Activated naive CD4-positive, alpha-beta T cell treated with Interleukin-2 at 50 U/mL for 16 hours (primary cell): ENCODE measurements at places on chromosomes 5 and 9.

DNA sequence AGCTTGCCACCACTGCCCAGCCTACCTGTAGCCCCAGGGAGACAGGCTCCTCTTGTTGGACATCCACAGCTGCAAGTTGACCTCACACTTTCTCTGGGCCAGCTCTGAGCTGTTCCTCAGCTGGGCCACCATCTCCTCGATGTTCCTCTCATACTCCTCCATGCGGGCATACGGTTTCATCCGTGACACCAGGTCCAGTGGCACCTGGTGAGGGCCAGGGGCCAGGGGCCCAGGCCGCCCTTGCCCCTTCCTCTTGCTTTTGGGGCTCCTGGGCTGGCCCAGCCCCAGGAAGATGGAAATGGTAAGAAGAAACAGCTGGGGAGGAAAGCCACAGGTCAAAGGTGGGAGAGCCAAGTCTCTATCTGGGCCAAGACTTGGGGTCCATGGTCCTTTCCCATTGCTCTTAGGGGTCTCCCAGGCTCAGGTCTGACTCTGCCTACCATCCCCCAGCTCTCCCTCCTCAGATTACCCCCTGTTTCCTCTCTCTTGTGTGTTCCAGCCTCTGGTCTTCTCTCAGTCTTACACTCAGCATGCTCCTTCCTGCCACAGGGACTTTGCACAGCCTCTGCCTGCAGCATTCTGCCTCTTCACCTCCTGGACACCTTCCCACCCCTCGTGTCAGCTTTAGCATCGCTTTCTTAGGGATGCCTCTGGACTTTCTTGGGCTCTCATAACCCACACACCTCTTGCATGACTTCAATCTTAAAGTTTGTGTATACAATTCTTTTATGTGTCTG lies 2.2 kb downstream of the IL17B start:
- no peak for DNase-seq

DNA sequence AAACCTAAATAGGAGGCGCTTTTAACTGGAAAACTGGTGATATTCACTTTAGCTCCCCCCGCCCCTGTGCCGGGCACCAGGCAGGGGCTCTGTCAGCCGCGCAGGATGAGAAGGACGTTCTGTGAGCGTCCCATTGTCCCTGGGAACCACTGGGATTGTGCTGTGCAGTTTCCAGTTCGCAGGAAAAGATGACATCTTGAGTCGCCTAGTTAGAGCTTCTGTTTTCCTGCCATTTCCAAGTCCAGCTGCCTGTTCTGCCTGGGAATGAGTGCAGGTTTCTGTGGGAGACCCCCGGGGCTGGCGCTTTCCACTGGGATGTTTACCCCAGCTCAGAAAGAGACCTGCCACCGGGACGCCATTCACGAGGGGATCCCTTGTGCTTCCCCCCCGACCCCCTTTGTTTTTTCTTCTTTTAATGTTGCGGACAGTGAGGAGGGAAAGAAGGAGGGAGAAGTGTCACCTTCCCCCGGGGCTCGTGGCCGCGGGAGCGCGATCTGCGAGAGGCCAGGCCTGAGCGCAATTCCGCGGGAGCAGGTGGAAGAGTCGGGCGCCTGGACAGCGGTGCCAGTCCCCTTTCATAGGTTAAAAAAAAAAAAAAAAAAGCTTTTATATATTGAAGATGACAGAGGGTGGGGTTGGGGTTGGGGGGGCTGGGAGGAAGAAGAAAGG lies 121.5 kb downstream of the RMI1 start:
- no peak for DNase-seq

DNA sequence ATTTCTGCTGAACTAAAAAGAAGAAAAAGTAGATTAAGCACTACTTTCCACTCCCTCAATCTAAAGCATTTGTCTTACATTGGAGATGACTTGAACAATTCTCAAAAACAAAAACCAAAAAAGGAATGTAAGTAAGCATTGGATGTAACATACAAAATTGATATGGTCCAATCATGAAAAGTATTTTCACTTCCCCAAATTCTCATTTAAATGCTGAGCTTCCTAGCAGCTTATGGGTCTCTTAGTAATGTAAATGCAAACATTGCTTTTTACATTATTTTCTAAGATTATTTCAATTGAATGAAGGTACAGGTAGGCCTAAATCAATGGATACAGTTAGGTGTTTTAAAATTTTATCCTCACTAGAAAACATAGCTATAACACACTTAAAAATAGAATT lies 20.0 kb downstream of the ANKH start:
- no peak for DNase-seq

GRCh38 chr5:155969537-155969936 lies 357.4 kb upstream of the SGCD start:
- DNase-seq: no peak

DNA sequence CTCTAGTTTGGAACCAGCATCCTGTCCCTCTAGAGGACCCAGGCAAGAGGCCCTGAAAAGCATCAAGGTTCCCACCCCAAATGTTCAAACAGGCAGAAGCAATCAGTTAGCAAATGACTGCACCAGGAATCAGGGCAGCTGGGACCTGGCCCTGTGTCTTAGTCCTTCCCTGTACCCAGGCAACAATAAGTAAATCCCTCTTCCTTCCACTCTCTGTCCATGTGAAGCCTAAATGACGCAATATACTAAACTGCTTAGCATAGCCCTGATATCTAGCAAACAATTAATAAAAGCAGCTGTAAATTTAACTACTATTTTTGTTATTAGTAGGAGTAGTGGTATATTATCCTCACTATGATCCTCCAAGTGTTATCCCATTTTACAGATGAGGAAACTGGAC lies 13.2 kb upstream of the ADRA1B start:
- no peak for DNase-seq

- DNase-seq: no peak
These were observed 125.9 kb downstream of the LHFPL2 start for GRCh38 chr5:78522476-78523260.

GRCh38 chr5:66012271-66012670 lies 85.9 kb downstream of the ERBIN start:
- DNase-seq: no peak

DNA sequence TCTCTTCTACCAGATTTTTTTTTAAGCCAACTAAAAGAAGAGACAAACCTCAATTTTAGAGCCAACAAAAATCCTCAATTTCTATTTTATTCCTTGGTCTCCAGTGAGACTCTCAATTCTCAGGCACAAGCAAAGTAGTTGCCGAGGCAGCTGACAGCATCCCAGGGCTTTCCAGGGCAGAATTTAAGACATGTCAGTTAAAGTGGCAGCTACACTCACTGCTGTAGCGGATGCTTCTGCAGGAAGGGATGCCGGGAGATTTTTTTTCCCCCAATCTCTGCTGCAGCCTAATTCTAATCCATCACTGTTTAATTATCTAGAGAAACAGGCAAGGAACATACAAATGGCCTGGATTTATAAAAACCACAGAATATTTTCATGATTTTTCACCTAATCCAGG lies 57.0 kb downstream of the TTC39B start:
- DNase-seq: no peak

DNA sequence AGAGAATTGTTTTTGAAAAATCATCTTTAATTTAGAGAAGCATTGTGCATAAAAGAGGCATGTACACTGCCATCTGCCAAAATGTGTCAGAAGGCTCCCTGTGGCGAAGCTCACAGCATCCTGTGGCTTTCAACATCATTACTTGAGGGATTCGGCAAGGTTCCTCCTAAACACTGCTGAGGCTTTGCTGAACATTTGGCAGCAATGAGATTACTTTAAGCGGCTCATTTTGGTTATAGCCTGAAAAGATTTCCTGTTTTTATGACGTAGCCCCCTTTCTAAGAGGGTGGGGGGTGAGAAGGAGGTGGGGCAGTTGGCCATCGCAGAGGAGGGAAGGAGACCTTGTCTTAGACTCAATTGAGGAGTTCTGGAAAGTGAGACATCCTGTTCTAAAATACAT lies 469.4 kb downstream of the RASEF start:
- no peak for DNase-seq

DNA sequence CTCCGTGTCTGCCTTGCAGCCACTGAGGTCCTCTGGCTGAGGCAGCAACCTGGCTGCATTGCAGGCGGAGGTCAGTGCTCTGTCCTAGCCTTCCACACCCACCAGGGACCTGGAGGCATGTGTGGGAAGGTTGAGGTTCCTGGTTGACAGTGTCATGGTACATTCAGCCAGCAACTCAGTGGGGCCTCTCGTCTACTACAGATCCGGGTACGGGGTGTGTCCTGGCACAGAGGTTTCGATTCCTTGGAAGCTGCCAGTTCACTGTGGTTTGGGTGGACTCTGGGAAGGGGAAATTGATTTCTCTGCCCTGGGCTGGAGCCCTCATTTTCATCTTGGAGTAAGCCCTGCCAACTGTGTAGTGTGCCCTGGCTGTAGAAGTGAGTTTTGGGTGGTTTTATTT lies 45.1 kb downstream of the PDE8B start:
- no peak for DNase-seq

- no peak for DNase-seq
These were observed 2085.7 kb upstream of the C9orf72 start for GRCh38 chr9:29659014-29659413.

- DNase-seq: no peak
These were observed 27.1 kb upstream of the VCAN start for GRCh38 chr5:83444445-83444844.

GRCh38 chr5:83388608-83389007 lies 82.9 kb upstream of the VCAN start:
- no peak for DNase-seq

GRCh38 chr5:71666321-71666720 lies 52.8 kb upstream of the CARTPT start:
- DNase-seq: no peak

DNA sequence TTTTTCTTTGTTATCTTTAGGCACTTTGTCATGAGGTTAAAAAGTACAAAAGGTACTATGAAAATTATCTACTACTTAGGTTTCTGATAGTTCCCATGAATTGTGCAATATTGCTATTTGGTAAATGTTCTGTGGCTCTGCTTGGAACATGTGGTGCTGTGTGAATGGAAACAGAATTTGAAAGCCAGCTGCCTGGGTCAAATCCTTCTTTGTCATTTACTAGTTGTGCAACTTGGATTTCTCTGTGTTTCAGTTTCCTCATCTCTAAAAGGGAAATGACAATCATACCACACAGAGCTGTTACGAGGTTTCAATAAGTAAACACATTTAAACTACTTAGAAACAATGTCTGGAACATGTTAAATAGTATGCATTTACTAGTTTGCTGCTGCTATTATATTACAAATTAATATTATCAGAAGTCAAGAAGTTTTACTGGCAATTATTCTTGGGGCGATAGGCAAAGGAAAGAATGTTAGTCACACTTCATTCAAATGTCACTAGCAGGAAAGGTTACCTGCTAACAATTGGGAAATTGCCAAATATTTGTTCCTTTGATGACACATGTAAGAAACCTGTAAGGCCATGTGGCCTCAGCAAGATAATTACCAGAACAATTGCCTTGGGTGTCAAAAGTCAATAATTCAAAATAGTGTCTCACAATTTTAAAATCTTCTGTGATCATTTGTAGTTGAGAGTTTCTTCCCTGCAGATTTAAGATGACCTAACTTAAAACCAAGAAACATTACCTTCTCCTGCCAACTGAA lies 184.8 kb downstream of the KIAA0825 start:
- no peak for DNase-seq

- no peak for DNase-seq
These were observed 113.4 kb upstream of the CACNA1B start for GRCh38 chr9:137764171-137764671.

- no peak for DNase-seq
These were observed 518.1 kb downstream of the AGTPBP1 start for GRCh38 chr9:85223506-85224125.

GRCh38 chr5:107092695-107093094 lies 578.0 kb downstream of the EFNA5 start:
- no peak for DNase-seq

DNA sequence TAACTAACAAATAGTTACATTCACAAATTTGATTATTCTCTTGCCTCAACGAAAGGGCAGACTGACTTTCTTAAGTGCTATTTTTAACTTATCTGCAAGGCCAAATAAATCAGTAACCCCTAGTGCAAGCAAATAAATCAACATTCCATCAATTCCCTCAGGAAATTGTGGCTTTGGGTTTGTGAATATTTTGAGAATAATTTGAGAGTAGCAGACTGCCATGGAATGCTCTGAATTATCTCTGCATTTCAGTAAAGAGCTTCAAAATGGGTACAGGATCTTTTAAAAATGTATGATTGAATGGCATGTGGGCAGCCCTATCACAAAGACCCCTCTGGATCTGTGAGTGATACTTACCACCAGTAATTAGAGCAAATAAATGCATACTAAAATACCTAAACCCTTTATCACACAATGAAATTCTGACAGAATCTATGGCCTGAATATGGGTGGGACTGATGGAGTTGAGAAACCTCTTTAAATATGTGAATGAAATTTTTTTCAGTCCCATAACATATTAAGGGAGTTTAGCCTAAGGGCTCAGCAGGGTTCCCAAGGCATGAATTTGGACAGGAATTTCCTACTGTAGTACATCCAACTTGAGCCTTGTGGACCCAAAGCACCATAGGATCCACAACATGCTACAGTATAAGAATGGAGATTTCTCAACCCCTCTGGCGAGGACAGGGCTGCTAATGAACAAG lies 92.5 kb upstream of the ITGA2 start:
- DNase-seq: no peak

- DNase-seq: no peak
These were observed 20.1 kb downstream of the ZSWIM6 start for GRCh38 chr5:61352180-61352579.

- no peak for DNase-seq
These were observed 150.2 kb upstream of the PAPPA start for GRCh38 chr9:116003397-116003796.

DNA sequence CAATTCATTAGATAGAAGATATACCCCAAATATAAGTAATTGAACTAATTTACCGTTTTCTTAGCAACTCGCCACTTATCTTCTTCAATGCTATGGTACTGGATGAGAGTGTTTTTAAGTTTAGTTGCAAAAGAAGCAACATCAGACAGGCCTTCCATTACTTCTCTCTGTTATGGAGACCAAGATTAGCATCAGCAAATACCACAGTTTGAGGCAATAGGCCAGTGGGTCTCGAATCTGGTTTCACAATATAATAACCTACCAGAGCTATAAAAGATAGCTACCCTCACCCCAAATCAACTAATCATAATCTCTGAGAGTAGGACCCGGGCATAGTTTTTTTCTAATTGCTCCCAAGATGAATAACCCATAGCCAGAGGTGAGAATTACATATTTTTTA lies 5.1 kb downstream of the STARD4 start:
- no peak for DNase-seq

DNA sequence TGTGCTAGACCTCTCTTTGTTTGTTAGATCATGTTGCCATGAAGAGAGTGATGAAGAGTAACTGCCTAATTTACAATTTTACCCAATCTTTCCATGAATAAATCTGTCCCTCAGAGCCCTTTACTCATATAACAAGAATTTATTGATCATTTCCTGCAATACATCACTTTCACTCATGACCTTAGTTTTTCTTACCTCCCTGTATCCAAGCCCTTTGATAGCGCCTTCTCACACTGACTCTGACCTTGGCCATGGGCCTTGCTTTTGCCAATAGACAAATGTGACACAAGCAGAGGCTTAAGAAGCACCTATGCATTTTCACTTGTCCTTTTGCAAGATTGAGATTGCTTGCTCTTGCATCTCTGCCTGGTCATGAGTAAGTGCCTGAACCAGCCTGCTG lies 288.1 kb downstream of the NNT start:
- DNase-seq: no peak
